Hematopoietic multipotent progenitor cell (in vitro differentiated cells): ENCODE measurements at places on chromosomes 12 and 14.

DNA sequence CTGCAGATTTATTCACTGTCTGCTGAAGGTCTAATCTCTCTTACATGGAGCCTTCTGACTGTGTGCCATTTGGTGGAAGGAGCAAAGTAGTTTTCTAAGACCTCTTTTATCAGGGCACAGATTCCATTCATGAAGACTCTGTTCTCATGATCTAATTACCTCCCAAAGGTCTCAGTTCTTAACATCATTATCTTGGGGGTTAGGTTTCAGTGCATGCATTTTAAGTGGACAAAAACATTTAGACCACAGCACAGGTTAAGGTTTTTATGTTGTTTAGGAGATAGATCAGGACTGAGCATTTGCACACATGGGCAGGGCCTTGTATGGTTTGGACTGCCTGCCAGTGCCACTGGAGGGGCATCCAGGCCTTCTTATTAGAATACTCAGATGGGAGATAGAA, 746.1 kb downstream of the C12orf50 start:
- DNase-seq = no peak

DNA sequence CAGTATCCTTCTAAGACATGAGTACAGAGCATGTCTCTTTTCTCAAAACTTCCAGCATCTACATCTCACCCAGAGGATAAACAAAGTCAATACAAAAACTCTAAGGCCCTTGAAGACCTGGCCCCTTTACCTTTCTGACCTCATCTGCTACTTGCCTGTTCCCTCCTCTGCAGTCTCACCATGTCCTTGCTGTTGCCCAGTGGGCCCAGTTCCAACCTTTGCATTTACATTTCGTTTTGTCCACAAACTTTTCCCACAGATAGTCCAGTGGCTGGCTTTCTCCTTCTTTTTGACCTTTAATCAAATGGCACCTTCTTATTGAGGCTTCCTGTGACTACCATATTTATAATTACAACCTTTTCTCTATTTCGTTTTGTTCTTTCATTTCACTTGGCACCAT, 1.6 kb downstream of the IRAK4 start:
- DNase-seq = no peak

DNA sequence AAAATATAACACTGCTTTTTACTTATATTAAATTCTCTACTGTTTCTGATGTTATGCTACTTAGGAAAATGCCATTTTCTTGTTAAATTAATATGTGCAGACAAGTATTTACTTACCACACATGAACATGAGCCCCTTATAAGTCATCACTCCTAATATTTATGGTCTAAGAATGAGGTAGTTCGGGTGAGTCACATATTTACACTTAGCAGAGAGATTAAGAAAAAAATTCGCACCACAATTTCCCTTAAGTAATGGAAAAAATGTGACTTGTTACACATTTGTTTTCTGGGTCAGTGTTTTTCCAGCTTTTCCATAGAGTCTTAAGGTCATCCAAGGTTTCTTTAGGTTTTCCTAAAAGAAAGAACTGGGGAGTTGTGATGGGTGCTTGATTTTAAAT, 68.3 kb downstream of the RERG start:
- DNase-seq = no peak

- no peak for DNase-seq
These were observed 161.3 kb upstream of the TMCC3 start for GRCh38 chr12:94811611-94812010.

DNA sequence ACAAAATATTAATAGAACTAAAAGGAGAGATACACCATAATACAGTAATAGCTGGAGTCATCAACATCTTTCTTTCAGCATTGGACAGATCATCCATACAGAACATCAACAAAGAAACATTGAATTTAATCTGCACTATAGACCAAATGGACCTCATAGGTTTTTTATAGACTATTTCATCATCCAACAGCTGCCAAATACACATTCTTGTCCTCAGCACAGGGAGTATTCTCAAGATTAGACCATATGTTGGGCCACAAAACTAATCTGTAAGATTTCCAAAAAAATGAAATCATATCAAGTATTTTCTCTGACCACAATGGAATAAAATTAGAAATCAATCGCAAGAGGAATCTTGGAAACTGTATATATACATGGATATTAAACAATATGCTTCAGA, 86.9 kb downstream of the FSCB start:
- DNase-seq = no peak

DNA sequence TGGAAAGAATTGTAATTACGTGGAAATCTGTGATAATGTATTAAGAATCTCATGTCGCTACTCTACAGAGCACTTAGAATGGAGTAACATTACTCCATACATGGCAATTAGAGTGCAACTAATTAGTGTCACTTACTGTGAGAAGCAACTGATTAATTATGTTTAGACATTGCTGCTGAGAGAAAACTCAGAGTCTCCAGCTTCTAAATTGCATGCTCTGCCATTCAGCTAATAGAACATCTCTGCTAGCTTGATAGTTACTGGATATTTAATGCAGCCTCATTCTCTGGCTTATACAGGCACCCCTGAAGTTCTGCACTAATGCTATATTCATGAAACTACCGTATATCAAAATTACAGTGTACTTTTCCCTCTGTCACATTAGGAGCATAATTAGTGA, 338.4 kb downstream of the ADAMTS20 start:
- DNase-seq = no peak

DNA sequence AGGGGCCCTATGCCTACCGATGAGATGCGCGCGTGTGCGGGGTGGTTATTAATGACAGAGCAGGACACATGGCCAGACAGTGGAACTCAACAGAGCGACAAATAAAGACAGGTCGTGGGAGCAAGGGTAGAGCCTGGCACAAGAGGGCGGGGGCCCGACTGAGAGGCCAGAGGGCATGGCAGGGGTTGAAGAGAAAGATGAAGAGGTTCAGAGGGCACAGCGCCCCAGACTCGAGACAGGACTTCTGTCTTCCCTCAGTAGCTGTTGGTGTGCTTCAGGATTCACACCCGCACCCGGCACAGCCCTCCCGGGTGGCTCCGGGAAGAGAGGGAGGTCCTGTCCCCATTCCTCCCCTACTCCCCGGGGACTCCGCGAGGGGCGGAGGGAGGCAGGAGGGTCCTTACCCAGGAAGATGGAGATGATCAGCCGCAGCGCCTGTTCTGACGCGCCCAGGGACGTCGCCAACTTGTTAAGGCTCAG, 366 bp downstream of the LPCAT3 start:
- no peak for DNase-seq

GRCh38 chr14:91509878-91510170, 286 bp downstream of the PPP4R3A start:
- DNase-seq = no peak

DNA sequence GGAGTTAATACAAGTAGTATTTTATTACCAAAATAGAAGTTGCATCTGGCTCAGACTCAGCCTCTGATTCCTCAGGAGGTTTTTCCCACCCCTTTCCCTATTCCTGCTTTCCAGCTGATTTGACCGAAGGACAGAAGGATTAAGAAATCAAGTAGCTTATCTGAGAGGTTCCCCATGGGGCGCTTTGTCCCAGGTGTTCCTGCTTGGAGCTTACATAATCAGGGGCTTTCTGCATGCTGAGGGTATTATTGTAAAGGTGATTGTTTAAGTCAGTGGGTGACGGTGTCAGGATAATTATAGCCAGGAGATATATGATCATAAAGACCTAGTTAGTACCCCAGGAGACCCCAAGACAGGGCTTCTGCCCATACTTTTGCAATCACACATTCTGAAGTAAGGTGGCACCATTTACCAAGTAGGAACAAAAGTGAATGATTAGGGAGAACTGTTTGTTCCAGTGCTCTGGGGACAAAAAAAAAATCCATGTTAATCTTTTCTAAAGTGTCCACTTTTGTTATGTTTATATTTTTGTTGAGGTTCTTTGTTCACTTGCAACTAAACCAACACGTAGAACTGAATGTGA, 921.3 kb downstream of the NRXN3 start:
- no peak for DNase-seq

GRCh38 chr12:18849080-18849479, 111.2 kb downstream of the CAPZA3 start:
- no peak for DNase-seq

GRCh38 chr14:52131640-52132320, 62.9 kb upstream of the NID2 start:
- DNase-seq = peak; percentile 87

GRCh38 chr12:113844495-113845210, 121.5 kb downstream of the RBM19 start:
- DNase-seq = no peak

DNA sequence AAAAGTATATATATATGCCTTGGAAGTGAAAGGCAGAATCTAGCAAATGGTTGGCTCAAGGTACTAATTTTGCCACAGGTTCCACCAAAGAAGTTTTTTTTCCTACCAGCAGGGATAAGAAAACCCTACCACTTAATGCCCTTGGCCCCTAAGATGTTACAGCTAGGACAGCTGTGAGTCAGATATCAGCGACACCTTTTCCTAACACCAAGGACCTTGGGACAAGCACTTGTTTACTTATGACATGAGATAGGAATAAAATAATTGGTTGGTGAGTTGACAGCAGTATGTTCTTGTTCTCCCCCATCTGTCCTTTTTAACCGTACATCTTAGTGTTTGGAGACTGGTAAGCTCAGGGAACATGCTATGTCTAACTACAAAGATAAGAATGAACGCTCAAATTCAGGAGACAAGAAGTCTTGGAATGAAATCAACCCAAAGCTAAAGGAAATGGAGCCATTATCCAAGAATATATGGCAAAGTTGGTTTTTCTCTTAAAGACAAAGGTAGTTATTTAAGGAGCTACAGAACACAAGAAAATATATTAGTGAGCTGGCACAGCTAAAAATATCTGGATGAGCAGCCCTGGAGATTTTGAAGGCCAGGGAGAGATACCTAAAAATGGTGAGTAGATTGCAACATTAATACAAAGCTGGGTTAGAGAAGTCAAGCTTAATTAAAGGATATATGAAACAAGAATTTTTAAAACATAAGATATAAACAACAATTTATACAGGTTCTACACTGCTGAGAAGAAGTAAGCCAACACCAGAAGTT, 126.8 kb downstream of the TMTC1 start:
- DNase-seq = no peak

DNA sequence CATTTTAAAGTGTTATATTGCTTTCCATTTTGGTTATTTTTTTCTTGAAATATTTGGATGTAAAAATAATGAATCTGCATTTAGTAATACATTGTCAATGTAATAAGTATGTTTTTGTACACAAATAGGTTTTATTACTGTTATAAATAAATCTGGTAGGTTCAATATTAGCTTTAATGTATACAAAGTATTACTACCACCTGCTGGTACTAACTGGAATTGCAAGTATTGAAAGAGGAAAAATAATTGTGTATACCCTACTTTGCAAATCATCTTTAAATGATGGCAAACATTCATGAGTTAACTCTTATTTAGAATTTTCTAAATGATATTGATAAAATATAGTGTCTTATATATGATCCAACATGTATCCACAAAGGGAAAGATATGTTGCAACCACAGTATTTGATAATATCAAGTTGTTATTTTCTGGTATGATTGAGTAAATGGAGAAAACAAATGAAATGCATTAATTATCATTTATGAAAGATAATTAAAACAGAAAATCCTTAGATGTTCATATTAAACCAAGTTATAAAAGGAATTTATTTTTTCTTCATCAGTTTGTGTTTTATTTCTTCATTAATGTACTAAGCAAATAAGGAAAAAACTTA, 3.2 kb downstream of the OR4K2 start:
- DNase-seq = no peak

DNA sequence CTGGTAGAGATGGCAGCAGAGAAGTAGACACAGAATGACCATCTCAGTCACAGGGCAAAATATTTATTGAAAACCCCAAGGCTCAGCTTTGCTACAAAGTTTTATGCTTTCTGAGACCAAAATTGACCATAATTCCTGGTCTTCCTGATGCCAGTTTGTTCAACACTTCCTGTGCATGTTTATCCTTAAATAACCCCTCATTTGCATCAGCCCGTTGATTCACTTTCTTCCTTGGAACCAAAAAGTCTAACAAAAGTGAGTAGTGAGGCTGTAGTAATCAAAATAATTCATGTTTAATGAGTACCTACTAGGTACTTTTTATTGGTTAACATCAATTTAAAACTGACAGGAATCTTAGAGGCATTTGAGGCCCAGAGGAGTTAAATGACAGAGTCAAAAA, 51.7 kb downstream of the TRHDE start:
- no peak for DNase-seq

GRCh38 chr12:105769486-105769885, 369.3 kb downstream of the NUAK1 start:
- DNase-seq = no peak

DNA sequence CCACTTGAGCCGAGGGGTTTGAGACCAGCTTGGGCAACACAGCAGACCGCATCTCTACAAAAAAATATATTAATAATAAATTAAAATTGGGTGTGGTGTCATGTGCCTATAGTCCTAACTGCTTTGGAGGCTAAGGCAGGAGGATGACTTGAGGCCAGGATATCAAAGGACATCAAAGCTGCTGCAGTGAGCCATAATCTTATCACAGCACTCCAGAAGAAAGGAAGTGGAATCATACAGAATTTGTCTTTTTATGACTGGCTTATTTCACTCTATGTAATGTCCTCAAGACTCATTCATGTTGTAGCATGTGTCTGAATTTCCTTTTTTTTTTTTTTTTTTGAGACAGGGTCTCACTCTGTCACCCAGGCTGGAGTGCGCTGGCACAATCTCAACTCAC, 43.9 kb upstream of the NUDT4 start:
- DNase-seq = no peak

- DNase-seq = no peak
These were observed 32.2 kb upstream of the DICER1 start for GRCh38 chr14:95189367-95190132.

DNA sequence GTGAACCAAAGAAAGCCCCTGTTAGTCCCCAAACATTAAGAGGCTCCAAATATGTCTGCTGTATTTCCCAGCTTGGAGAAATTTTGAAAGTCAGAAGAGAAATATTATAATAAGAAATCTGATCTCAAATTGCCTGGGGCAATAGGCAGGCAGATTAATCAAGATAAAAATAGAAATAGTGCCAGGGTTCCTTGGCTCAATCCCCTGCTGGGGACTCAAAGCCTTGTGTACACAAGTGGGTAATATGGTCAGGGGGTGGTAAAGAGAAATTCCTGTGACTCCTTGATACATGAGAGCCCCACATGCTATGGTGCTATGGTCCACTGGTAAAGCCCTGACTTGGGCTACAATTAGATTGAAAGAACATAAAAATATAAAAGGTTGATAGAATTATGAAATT, 41.3 kb upstream of the ARID2 start:
- no peak for DNase-seq

GRCh38 chr12:20004952-20005351, 363.4 kb upstream of the PDE3A start:
- DNase-seq = no peak

- DNase-seq = no peak
These were observed 32.9 kb downstream of the FBXW8 start for GRCh38 chr12:116943419-116944372.

GRCh38 chr14:42027271-42027670, 420.6 kb downstream of the LRFN5 start:
- DNase-seq = no peak

DNA sequence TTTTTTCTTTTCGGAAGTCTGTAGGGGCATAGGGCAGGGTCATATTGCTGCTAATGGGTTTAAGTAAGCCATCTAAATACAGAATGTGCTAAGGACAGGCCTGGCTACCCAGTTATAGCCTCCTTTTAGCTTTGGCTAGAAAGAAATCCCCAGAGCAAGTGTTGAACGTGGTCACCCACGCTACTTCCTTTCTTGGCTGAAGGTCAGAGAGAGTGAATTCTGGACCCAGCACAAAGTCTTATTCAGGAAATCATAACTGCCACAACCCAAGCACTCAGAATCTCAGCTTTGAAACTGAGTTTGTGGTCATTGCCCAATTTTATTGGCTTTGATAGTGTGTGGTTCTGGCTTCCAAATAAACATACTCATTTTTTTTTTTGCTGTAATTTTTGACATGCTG, 542.1 kb upstream of the ATP2B1 start:
- no peak for DNase-seq
